H54 (cell line): ENCODE measurements at places on chromosomes 1 and 21.

- DNase-seq, result no peak
Measured at GRCh38 chr1:85894651-85895050, 186.4 kb upstream of the ZNHIT6 start.

- DNase-seq, result peak; percentile 73
Measured at GRCh38 chr1:212791261-212791675, 309 bp downstream of the NSL1 start.

DNA sequence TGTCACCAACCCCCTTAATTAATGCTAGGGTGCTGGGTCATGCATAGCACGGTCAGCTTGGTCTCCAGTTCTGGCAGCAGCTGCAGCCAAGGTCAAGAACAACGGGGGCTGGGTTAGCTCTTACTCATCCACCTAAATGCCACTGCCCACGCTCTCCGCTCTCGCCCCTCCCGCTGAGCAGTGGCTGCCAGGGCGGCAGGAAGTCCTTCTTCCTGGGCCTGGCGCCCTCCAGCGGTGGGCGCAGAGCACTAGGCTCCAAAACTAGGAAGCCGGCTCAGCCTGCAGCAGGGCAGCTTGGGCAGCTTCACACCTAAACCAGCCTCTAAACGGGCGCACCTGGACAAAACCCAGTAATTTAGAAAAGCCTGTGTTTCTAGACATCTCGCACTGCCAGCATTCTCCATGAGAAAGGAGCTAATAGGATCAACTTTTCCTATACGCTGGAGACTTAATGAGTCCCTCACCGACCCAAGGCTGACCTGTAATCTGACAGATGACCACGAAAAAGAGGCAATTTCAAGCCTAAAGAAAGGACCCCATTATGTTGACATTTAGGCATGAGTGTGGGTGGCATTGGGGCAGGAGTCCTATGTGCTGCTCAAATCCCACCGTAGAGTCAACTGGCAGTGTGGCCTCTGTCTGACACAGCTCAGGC is 78.4 kb upstream of the LRRN2 start:
- peak; percentile 71 for DNase-seq

DNA sequence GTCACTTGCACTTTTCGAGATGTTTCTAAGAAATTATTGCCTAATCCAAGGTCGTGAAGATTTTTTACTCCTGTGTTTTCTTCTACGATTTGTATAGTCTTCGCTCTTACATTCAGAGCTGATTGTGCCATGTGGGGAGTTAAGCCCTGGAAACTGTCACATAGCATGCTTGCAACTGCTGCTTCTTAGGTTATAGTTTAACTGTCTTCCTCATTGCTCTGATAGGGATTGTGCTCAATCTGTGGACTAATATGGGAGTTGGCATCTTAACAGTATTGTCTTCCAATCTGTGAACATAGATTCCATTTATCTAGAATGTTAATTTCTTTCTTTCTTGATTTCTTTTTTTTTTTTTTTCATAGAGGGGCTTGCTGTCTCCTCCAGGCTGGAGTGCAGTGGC is 34.8 kb upstream of the CAMTA1 start:
- no peak for DNase-seq

GRCh38 chr1:6625584-6626149 is 999 bp downstream of the THAP3 start:
- no peak for DNase-seq

GRCh38 chr1:246526915-246527314 is 19.8 kb upstream of the SMYD3 start:
- DNase-seq, result no peak

- DNase-seq, result no peak
Measured at GRCh38 chr1:214282630-214283242, 1.8 kb downstream of the SMYD2 start.

GRCh38 chr1:211127166-211127565 is 6.8 kb downstream of the KCNH1 start:
- no peak for DNase-seq

DNA sequence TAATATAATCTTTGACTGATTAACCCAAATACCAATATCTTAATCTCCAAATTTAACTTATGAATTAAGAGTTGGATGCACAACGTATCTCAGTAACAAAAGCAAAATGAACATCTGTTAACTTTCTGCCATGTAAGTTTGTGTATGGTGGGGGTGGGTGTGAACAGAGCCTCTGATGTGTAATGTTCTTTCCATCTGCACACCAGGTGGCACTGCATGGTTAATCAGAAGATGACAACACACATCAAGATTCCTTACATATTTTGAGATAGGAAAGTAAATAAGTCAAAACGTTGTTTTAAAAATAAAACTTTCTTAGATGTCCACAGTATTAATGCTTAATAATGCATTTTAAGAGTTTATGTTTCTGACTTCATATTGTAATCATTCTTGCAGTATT is 251.9 kb downstream of the DPYD start:
- DNase-seq, result peak; percentile 6

DNA sequence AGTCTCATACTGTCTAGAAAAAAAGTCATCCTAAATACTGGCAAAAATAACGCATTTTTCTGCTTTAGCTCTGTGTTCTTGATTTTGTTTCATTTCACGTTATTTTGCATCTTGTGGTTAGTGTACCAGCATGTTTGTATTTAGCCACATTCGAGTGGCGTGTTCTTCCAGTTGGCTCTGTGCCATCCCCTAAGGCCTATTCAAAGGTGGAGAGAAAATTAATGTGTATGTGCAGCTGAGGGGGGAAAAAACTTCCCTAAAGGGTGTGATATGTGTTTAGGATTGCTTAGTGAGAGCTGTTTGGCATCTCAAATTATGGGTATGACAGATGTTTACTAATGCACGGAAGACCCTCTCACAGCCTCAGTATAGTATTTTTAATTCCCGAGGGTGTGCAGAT is 12.1 kb downstream of the DNAJC16 start:
- DNase-seq, result no peak

- DNase-seq, result no peak
Measured at GRCh38 chr1:67485046-67485811, 55.0 kb upstream of the SERBP1 start.

- no peak for DNase-seq
Measured at GRCh38 chr1:184359909-184360308, 26.9 kb upstream of the C1orf21 start.

DNA sequence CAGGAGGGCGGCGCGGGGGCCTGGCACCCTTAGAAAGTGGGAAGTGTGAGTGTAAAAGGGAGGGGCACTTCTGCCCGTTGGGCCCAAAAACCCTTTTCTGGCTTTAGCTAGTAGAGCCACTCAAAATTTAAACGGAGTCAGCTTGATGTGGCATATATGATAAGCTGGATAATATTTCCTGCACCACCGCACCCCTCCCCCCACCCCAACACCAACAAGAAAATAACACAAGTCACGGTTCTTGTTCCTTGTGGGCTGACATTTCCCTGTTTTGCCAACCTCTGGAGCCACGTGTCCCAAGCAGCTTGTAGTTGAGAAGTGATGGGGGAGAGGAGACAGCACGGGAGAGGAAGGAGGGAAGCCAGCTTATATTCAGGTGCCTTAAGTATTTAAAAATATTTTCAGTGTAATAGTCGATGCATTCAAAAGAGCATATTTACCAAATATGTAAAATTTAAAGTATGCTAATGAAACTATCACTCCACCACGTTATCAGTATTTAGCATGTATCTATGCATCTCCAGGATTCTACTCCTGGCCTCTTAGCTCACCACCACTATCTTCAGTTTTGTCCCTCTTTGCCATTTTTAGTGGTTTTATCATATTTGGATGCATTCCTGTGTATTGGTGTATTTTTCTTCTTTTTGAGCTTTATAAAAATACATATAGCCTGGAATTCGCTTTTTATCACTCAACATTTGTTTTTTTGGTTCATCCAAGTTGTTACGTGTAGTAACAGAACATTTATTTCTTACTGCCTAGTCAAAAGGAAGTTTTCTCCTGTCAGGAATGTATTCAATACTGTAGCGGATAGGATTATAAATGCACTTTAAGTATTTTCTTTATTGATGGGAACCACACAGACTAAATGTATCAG is 773 bp upstream of the DDX59 start:
- DNase-seq, result peak; percentile 45

DNA sequence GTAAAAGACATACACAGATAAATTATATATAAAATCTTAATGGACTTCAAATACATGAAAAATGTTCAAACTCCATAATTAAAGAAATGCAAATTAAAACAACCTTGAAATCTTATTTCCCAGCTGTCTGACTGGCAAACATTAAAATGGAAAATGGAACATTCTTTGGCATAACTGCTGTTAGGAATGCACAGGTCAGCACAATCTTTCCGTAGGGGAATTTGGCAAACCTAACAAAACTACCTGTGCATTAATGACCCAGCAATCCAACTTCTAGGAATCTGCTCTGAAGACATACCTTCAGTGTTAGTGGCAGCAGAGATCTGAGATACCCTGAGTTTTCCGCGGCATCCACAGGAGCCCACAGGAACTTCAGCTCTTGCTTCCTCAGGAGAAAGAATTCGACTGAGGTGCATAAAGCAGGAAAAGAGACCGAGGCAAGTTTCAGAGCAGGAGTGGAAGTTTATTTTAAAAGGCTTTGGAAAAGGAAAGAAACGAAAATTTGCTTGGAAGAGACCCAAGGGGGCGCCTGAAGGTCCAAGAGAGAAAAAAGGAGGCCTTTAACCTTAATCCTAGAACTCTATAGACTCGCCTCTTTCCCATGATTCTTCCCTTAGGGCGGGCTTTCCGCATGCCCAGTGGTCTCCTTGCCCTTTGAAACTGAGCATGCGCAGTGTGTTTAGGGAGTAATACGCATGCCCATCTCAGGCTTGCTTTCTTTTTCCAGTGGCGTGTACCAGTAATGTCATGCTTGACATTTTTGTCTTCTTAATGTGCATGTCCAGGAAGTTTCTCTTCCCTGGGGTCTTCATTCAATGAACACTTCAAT is 24.8 kb downstream of the LYPD8 start:
- DNase-seq, result no peak

DNA sequence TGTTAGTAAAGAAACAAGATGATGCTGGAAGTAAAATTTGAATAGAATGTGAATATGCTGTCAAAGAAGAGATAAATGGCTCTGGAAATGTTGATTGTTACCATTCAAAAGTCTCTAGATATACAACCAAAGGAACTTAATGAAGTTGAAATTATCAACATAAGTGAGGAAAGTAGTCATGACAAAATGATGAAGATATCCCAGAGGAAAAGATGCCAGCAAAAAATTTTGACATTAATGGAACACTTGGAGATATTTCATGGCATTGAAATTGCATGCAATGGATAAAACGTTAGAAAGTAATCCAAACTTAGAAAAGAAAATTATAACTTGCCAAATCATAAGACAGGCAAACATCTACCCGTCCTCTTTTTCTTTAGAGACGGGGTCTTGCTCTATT is 154.5 kb upstream of the OLFM3 start:
- DNase-seq, result no peak

GRCh38 chr1:190436615-190437014 is 41.0 kb downstream of the BRINP3 start:
- DNase-seq, result no peak

GRCh38 chr1:218351391-218352074 is 6.4 kb downstream of the TGFB2 start:
- no peak for DNase-seq

DNA sequence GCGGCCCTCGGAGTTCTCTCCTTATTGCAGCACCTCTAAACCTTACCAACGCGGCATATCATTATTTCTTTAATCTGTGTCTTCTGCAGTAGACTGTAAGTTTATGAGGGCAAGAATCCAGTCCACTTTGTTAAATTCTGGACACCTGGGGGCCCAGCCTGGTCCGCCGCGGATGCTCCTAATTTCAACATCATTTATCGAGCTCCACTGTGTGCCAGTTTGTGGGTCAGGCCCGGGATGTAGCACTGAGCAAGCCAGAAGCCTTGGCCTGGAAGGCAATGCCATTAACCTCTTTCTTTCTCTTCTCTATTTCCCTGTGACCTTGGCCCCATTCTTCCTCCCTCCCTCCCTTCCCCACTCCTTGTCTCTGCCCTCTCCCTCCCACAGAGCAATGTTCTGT is 70.6 kb upstream of the CACNA1E start:
- DNase-seq, result no peak

- DNase-seq, result no peak
Measured at GRCh38 chr1:1073743-1074587, at the start of gene RNF223. TSS of gene RNF223 (minus strand) at chr1:1074306. CDS start at chr1:1072566, 1,740 bp downstream.

DNA sequence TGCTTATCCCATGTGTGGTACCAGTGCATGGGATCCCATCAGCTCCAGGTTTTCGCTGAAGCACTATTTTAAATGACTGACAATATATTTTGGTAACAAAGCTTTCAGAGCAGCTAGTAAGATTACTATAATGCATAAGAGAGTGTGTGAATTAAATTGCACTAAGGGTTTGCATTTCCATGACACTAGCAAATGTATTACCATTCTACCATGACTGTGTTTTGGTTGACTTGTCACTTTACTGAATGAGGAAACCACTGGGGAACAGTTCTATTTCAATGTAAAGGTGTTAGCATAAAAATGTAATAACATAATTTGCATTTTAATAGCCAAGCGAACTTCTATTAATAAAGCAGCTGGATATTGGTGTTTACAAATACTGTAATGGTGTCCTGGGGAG is 31.7 kb upstream of the ERO1B start:
- no peak for DNase-seq

DNA sequence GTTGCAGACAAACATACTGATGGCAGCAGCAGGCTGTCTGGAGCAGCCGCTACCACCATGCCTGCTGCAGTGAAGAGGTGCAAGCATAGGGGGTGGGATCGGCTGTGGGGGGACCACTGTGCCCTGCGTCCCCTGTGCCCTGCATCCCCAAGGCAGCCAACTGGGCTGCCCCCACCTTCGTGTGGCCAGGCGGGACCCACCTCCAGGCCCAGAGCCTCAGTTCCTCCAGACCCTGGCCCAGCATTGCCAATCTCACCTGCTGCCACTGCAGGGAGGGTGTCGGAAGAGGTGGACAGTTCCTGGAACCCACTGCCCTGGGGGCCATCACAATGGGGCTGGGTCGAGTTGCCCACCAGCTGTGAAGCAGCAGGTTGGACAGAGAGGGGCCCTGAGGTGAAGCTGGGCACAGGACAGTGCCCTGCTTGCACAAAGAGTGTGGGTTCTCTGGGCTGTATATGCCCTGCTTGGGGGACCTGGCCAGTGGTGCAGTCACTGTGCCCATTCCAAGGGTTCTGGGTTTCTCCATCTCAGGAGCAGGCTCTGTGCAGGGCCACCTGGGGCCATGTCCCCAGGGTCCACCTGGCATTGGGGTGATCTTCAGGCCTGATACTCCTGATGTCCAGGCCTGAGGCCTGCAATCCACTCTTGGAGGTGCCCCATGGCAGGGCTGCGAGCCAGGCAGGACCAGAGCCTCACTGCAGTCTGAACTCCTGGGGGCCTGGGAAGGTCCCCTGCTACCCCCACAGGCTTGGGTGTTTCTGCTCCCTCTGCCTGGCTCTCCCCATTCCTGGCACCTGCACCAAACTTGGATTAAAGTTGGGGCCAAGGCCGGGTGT is 261.4 kb upstream of the NRIP1 start:
- no peak for DNase-seq

DNA sequence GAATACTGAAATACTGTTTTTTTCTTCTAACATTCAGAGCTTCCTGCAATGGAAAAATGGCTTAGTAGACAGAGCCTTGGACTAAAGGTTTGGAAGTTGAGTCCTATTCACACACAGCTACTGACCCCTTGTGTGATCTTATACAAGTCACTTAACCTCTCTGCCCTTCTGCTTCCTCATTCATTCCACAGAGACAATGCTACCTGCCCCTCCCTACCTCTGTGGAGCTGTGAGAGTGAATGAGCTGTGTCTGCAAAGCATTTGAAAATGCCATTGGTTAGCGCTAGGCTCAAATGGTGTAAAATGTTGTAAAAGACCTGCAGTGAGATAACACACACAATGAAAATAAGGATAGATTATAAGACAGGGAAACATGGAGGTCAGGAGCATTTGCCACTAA is 214.4 kb downstream of the BARHL2 start:
- DNase-seq, result no peak
